Foreskin melanocyte (primary cell): ENCODE measurements at places on chromosomes 12 and 14.

DNA sequence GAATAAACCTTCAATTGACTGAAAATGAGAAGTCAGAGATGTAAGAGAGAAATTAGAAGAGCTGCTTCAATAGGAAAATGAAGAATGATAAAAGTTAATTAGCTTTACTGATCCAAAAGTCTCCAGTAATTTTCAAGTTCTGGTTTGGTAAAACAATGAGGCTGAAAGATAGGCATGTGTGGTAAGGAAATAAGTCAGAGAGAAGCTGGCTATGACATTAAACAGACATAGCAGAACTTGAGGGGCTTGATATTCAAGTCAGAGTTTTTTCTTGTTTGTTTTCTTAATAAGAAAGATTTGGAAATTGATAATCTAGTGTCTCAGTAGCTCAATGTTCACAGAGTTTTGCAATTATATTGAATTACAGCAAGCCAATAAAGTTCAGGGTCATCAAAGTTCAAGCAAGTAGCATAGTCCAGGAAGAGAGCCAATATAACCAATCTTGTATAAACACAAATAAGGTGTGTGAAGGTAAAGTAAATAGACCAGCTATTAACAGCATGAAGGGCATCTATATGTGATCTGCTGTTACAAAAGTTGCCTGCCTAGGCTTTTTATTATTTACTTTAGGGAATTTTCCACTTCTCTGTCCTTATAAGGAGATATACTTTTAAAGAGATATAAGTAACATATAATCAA lies 1111.5 kb downstream of the TRHDE start:
- no peak for DNase-seq

DNA sequence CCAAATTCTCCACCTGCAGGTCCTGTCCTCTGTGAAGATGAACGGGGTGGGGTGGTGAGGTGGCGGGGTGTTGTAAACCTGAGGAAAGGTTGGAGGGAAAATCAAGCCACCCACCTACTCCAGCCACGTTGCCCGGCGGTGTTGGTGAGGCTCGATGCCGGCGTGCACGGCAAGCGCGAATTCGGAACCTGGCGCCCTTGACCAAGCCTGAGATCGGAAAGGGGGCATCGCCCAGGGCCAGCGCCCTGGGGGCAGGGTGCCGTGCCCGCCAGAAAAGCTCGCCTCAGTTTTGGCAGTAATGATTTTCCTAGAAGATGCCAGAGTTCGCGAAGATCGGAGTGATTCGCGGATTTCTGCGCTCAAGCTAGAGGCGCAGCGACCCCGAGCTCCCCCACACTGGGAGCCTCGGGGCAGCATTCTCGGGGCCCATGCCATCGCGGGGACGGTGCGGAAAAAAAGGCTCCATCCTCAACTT lies 817 bp downstream of the STXBP6 start:
- DNase-seq: no peak

DNA sequence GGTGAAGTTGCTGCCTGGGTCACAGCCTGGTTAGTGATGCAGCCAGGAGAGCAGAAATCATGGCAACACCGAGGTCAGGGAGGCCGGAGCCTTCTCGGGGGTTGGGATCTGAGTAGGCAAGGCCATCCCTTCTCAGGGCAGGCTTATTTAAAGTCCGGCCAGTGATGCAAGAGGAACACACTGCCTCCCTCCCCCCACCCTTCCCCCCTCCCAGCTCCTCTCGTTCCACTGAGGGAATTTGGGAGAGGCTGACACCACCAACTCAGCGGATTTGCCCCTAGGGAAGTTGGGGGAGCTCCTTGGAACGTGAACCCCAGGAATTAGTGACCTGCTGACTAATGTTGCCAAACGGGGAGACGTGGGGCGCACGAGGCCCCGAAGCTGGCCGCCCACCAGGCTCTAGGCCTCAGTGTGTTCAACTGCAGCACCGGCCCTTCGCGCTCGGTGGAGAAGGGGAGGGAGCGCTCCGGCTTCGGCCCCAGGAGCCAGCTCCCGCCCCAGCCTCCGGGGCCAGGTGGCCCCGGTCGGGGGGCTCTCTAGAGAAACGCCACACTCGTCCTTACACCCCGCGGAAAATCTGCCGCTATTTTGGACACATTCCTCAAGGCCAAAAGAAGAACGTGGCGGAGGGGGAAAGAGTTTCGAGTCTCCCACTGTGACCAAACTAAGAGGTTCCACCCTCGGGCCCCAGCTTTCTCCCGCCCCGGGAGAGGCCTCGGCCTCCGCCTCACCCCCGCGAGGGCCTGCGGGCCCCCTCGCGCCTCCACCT lies 1.6 kb downstream of the CTDSP2 start:
- no peak for DNase-seq

- DNase-seq: no peak
Observed at GRCh38 chr14:92292673-92293072, 30.3 kb upstream of the SLC24A4 start.

GRCh38 chr12:121580959-121581685 lies at the start of gene KDM2B:
Gene KDM2B, minus strand, starts transcription at chr12:121581023. Its CDS starts 112 bp downstream, at chr12:121580911.
- DNase-seq: peak; percentile 77
